ENCODE measurements at places on chromosomes 11 and 22.

- no peak overlapping the region for H3K27ac ChIP-seq
- no peak overlapping the region for H3K4me3 ChIP-seq
- H3K27me3 ChIP-seq: peaks cover 4% of the 10 kb centered on the region
- H3K4me1 ChIP-seq: peaks cover 15% of the 10 kb centered on the region
- no peak for DNase-seq
Observed at GRCh38 chr22:21701384-21701971, 34.1 kb downstream of the YPEL1 start.

DNA sequence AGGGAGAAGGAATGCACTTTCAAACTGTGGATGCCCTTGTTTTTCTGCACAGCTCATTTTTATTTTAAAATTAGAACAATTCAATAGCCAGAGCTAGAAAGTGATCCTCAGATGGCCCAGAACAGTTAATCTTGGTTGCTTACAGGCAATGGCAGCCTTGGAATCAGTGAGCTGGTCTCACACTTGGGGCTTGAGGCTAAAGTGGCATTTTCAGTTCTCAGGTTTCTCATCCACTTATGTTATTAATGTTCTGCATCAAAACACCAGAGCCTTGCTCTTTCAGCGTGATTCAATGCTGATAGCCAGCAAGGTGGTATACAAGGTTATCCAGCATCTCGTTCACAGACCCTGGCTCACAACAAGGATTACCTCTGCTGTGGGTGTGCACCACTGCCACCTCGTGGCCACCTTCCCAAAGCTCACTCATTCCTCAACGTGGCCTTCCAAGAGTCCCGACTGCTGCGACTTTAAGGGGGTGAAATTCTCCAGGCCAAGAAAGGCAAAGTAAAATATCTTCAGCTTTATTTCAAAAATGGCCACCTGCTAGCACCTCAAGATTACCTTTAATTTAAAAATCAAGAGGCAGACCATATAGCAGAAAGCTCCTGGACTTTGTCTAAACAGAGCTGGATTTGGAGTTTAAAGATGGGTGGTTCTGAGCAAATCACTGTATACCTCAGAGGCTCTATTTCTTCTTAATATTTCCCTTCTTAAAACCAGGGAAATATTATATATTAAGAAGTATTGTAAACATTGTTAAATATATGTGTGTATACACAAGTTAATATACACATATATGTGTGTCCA lies 34.2 kb upstream of the FSHB start:
- peak; percentile 78 for DNase-seq
- H3K27ac ChIP-seq: no peak overlapping the region
- H3K4me3 ChIP-seq: no peak overlapping the region
- no peaks in the 10 kb centered on the region for H3K4me1 ChIP-seq

DNA sequence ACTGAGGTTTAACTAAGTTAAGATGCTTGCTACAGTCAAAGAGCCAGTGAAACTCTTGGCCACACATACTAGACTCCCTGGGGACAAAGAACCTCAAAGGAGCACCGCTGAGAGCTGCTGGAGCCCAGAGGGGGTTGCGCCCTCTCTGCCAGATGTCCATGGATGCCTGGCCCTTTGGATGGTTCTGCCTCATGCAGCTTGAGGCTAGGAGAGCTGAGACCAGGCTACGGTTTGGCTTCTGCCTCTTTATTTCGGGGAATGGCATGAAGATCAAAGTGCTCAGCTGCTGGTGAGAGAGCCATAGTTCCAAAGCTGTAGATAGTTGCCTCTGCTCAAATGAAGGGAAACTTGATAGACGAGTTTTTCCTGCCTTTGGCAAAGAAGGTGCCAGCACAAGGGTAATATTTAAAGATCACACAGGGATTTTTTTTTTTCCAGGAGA lies 43.0 kb downstream of the RASSF10 start:
- H3K27me3 ChIP-seq: no peaks in the 10 kb centered on the region
- no peak overlapping the region for H3K27ac ChIP-seq
- peaks cover 16% of the 10 kb centered on the region for H3K4me1 ChIP-seq

- H3K27ac ChIP-seq: no peak overlapping the region
- H3K4me1 ChIP-seq: peaks cover 6% of the 10 kb centered on the region
- H3K36me3 ChIP-seq: peaks cover 26% of the 10 kb centered on the region
- H3K4me3 ChIP-seq: no peak overlapping the region
Observed at GRCh38 chr22:23271597-23271908, 91.2 kb downstream of the BCR start.

GRCh38 chr22:22061085-22062077 lies 78.8 kb upstream of the TOP3B start:
- DNase-seq: no peak
- H3K4me1 ChIP-seq: no peaks in the 10 kb centered on the region
- H3K27me3 ChIP-seq: no peaks in the 10 kb centered on the region
- no peaks in the 10 kb centered on the region for H3K36me3 ChIP-seq
- H3K4me3 ChIP-seq: no peak overlapping the region

GRCh38 chr11:115927823-115928329 lies 423.7 kb upstream of the CADM1 start:
- no peak for DNase-seq
- no peaks in the 10 kb centered on the region for H3K36me3 ChIP-seq
- peak overlapping the region; percentile 24 for H3K27ac ChIP-seq
- peaks cover 4% of the 10 kb centered on the region for H3K27me3 ChIP-seq

All from endothelial cell (in vitro differentiated cells).